ENCODE measurements at places on chromosomes 12 and 14. TPM values are rescaled to one million over a fixed set of nuclear protein-coding genes. Genes with fewer than 3 reads are reported as not detected.
A peak's percentile ranks its signal among the peaks of the same experiment; 100 is the strongest.

- H3K4me3 ChIP-seq: no peak overlapping the region
- no peaks in the 10 kb centered on the region for H3K4me1 ChIP-seq
- no peaks in the 10 kb centered on the region for H3K27me3 ChIP-seq
- no peaks in the 10 kb centered on the region for H3K36me3 ChIP-seq
Observed at GRCh38 chr14:37179896-37180502, 7.6 kb upstream of the SLC25A21 start.

- H3K27ac ChIP-seq: no peak overlapping the region
- DNase-seq: peak; percentile 14
- peaks cover 9% of the 10 kb centered on the region for H3K4me1 ChIP-seq
Observed at GRCh38 chr12:48991247-48992050, 7.7 kb downstream of the DDN start.

Gene CIDEB
- total RNA-seq: 39.6 TPM

GRCh38 chr12:116202433-116202832 lies 75.1 kb downstream of the MED13L start:
- H3K4me1 ChIP-seq: no peaks in the 10 kb centered on the region
- H3K27ac ChIP-seq: no peak overlapping the region
- H3K27me3 ChIP-seq: no peaks in the 10 kb centered on the region
- DNase-seq: no peak
- H3K36me3 ChIP-seq: peaks cover 12% of the 10 kb centered on the region

DNA sequence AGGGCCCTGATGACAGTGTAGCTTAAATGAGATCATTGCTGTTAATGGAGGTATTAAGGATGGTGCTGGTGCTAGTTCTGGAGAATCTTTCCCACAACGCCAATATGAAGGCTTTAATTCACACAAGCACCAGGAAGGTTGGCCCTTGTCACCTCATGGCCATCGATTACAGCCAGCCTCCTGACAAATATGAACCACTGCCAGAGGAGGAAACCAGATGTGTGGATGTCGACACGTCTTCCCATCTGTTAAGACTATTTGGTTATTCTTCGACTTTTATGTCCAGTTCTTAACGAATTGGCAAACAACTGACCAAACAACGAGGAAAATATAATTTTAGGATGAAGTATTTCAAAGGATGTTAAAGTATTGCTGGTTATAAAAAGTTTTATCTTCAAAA lies 79.5 kb downstream of the PIK3C2G start:
- H3K4me1 ChIP-seq: no peaks in the 10 kb centered on the region
- H3K36me3 ChIP-seq: no peaks in the 10 kb centered on the region

Gene PRIM1
- 46.2 TPM for total RNA-seq

Gene KLRB1
- total RNA-seq: 17.4 TPM

All from activated CD4-positive, alpha-beta memory T cell treated with anti-CD3 and anti-CD28 coated beads, Interleukin-2, amount 10 ng/mL, durations not matched to agents 7 days and 5 days (primary cell).